Stimulated activated CD8-positive, alpha-beta memory T cell treated with anti-CD3 and anti-CD28 coated beads, Interleukin-15, amount 100 ng/mL, for 48 hours (primary cell): ENCODE measurements at places on chromosomes 6 and 20.

DNA sequence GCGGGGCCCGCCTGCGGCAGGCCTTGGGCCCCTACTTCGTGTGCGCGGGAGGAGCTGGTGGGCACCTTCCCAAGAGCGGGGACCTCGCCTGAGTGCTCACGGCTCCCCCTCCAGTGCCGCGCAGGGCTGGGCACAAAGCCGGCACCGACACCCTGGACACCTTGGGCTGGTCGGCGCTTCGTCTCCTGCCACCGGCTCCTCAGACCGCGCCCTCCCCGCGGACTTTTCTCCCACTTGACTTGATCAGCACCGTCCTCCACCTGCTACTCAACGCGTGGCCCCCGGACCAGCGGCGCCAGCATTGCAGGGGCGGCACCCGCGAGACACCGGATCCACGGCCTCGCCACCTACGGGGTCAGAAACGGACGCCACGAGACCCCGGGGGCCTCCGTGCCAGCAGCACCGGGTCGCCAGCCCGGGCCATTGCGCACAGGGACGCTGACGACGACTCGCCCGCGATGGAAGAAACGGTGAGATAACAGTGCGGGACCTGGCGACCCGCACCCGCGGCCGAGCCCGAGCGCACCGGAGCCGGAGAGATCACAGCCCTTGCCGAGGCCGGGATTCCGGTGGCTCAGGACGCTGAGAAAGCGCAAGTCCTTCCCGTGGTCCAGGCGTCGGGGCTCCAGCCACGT lies 154.2 kb downstream of the DLL1 start:
- DNase-seq: no peak

- no peak for DNase-seq
Observed at GRCh38 chr20:17794400-17794799, 94.6 kb downstream of the BANF2 start.

- no peak for DNase-seq
Observed at GRCh38 chr20:32524829-32525501, 60.2 kb downstream of the NOL4L start.

DNA sequence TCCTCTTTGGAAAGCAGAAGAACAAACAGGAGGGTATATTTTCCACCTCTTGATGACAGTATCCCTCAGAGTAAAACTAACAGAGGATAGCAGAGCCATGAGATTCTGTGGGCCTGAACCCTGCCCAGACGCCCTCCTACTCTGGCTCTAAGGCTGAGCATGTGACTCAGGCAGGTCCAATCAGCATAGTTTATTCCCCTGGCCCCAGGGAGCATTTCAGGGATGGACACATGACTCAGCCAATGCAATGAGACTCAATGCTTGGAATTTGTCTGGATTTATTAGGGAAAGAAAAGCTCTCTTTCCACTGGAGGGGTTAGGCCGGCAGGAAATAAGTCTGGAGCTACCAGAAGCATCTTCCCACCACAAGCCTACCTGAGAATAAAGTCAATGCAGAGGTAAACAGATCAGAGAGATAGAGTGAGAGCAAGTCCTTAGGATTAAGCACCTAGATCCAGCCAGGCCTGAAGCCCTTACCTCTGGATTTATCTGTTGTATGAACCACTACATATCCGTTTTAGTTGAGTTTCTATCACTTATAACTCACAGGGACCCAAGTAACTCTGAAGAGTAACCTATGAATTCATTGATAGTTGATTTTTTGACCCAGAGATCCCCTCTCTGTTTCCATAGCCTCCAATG lies 68.2 kb upstream of the EYA2 start:
- DNase-seq: no peak

GRCh38 chr6:17905611-17906592 lies 81.5 kb downstream of the KIF13A start:
- DNase-seq: no peak

DNA sequence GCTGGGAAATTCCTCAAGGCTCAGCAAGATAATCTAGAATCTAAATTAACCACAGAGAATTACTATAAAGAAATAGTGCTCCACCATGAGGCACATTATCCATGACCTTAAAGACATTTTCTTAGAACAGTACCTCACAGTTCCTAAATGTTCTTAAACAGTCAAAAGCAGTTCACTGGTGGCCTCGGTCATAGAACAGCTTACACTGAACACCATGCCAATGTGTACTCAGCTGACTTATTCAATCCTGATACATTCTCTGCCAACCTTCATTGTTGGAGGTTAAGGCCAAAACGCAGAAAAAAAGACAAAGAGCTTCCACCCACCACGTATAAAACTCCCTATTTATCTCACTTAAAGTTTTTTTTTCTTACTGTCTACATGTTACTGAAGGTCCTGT lies 21.8 kb upstream of the TMEM170B start:
- DNase-seq: no peak

DNA sequence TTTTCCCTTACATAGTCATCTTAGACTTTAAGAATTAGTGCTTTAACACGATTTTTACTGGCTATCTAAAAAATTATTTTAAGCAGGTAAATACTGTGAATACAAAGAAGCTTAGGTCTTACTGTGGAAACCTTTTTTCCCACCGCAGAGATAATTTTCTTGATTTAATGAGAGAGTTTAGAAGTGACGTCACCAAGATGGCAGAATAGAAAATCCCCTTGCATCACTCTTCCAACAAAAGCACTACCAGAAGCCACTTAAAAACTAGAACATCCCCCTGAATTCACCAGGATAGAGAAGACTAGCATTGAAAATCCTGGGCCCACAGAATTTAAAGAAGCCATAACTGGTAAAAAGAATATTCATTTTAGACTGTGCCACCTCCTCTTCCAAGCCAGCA lies 375.4 kb upstream of the PTCHD4 start:
- DNase-seq: no peak

DNA sequence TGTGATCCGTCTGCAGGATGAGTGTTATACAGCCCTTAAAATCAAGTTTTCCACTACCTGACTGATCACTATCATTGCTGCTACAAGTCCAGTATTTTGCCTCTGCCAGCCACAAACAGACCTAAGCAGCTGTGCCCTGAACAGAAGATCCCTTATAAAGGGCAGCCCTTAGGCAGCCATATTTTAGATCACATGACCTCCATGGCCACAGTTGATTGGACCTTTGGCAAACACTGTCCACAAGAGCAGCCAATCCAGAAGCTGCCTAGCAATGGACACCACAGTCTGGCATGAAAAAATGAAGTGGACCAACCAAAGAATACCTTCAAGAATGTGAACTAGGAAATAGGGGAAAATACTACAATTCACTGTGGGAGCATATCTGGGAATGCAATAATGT lies 50.8 kb downstream of the MC3R start:
- no peak for DNase-seq

DNA sequence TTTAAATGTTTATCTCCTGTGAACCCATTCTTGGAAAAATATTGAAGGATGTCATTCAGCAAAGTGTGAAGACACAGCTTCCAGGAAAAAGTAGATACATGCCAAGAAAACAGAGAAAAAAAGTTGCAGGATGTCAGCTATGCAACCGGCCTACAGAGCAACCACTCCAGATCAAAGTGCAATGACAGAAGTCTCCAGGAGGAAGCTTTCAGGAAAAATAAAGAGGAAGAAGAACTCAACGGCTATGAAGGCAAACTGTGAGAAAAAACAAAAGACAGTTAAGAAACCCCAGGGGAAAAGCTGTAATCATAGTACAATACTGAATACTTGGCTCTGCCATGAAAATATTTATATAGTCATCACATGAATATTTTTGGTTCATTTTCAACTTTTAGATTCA lies 30.6 kb downstream of the REPS1 start:
- DNase-seq: no peak

GRCh38 chr20:33838035-33838864 lies 27.1 kb downstream of the CHMP4B start:
- no peak for DNase-seq

- DNase-seq: no peak
Observed at GRCh38 chr6:97175806-97176205, 107.2 kb downstream of the MMS22L start.

GRCh38 chr6:383856-384255 lies 7.7 kb upstream of the IRF4 start:
- DNase-seq: no peak

DNA sequence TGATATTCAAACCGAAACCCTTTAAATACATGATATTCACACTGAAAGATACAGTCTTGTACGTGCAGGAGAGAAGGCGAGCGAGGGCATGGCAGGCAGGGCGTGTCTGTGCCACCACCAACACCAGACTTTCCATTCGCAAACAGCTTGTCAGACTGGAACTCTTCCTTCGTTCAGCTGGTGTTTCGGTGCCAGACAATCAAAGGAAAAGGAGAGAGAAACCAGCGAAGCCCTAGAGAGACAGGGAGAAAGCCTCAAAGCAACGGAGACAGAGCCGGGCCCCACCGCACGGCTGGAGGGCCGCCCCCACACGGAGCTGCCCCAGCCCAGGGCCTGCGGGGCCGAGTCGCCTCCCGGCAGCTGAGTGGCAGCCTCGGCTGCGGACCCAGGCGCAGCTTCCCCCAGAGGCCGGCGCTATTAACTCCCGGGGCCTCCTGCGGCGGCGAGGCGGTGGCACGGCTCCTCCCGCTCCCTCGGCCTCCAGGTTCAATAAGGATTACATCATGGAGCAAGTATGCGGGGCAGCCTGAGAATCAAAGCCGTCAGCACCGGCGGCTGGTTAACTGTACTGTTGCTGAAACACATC lies 32.1 kb upstream of the NR2E1 start:
- no peak for DNase-seq

DNA sequence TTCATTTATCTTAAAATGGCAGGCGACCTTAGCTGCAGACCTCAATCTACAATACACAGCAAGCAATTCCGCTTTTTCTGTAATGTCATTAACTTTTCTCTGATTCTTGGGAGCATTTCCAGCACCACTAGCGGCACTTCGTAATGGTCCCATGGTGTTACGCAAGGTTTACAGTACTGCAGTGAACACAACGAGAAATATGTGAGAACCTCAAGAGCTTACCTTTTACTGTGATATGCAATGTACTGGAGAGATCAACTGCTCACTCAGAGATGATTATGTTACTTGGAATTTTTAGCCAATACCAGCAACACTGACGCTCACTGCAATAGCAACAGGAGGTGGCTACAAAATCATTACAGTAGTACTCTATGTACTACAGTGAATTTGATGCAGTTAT lies 2.8 kb upstream of the CEP43 start:
- no peak for DNase-seq

GRCh38 chr6:139117734-139118133 lies 17.1 kb upstream of the HECA start:
- no peak for DNase-seq

- DNase-seq: no peak
Observed at GRCh38 chr6:81999826-82000225, 247.3 kb upstream of the TENT5A start.

DNA sequence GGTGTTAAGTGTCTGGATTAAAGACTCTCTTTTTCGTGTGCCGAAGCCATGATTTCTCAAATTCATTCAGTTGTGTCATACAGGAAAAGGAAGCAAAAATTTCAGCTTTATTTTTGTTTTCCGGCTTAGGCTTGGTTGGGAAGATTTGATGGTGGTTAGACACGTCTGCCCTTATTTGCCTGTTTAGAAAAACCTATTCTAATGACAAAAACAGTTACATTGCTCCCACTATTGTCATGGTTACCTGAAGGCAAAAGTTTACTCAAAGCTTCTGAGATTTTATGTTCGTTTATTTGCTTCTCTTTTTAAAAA lies 982 bp downstream of the DNAJC5 start:
- DNase-seq: no peak

GRCh38 chr6:3987053-3987452 lies 91.9 kb downstream of the FAM217A start:
- DNase-seq: no peak

DNA sequence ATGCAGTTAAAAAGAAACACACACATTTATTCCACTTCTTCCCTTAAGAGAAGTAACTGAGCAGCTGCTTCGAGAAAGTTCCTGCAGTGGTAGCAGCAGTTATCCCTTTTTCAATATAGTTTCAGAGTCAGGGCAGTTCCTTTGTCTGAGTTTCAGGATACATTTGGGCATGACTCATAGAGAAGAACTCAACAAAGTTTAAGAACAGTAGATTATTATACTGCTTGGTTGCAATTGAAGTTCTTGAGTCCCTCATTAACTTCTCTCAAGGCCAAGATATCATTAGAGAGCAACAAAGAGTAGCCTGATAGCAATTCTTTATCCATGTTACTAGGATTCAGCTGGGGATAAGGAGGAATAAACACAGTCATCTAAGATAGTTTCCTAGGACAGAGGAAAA lies 54.4 kb downstream of the TPD52L1 start:
- no peak for DNase-seq

DNA sequence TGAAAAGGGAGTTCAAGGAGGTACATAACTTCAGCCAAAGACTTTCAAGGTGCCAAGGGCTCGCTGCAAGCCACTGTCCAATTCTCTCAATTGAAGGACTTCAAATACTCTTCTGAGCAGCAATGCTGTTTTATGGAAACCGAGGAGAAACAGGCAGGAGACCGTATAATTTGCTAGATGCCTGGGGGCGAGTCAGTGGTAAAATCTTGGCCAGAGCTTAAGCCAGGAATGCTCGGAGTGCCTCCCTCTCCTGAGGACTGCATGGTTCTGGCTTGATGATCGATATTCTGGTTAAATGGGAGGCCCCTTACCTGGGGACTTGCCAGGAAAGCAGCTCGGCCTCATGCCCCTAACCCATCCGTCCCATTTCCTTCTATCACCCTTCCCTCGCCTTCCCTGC lies 35.8 kb upstream of the NOP56 start:
- DNase-seq: no peak

DNA sequence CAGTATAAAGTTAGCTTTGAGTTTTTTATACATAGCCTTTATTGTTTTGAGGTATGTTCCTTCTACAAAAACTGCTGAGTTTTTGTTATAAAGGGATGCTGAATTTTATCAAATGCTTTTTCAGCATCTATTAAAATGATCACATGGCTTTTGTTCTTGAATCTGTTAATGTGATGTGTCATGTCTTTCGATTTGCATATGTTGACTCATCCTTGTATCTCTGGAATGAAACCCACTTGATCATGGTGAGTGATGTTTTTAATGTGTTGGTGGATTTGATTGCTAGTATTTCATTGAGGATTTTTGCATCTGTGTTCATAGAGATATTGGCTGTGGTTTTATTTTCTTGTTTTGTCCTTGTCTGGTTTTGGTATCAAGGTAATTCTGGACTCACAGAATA lies 24.7 kb upstream of the BLCAP start:
- DNase-seq: no peak

GRCh38 chr6:125791820-125792165 lies 1.0 kb downstream of the NCOA7 start:
- DNase-seq: no peak

DNA sequence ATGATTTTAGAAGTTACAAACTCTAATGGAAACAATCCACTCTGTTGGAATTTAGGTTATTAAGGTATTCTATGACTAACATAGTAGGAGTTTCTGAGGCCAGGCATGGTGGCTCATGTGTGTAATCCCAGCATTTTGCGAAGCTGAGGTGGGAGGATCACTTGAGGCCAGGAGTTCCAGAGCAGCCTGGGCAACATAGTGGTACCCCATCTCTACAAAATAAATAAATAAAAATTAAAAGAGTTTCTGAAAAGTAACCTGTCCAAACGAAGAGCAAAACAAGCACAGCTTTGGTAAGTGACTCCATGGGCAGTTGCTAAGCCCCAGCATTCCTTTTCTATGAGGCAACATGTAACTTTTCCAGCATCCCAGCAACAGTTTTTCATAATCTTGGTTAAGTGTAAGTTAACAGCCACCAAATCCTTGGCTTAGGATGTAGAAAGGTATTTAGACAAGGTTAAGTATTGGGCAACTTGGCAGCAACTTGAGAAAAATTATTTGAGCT lies 86.3 kb downstream of the SOX4 start:
- no peak for DNase-seq
